Psoas muscle (tissue), 8 donors: ENCODE measurements at places on chromosomes 13 and 19. TPM values are rescaled to one million over a fixed set of nuclear protein-coding genes. Genes with fewer than 3 reads are reported as not detected.
A peak's percentile ranks its signal among the peaks of the same experiment; 100 is the strongest.

The LYL1 gene
- 2.7 TPM for total RNA-seq

The ATP4A gene
- not detected for total RNA-seq

The CEACAM8 gene
- not detected for total RNA-seq

The CCDC122 gene
- 0.63 TPM for total RNA-seq

The CALR3 gene
- not detected for total RNA-seq

GRCh38 chr19:48900477-48901406 is 630 bp downstream of the NUCB1 start:
- DNase-seq = peak; percentile 64
- H3K27ac ChIP-seq = peak overlapping the region; percentile 91
- H3K27me3 ChIP-seq = no peaks in the 10 kb centered on the region
- peaks cover 22% of the 10 kb centered on the region for H3K4me1 ChIP-seq
- peaks cover 36% of the 10 kb centered on the region for H3K36me3 ChIP-seq

DNA sequence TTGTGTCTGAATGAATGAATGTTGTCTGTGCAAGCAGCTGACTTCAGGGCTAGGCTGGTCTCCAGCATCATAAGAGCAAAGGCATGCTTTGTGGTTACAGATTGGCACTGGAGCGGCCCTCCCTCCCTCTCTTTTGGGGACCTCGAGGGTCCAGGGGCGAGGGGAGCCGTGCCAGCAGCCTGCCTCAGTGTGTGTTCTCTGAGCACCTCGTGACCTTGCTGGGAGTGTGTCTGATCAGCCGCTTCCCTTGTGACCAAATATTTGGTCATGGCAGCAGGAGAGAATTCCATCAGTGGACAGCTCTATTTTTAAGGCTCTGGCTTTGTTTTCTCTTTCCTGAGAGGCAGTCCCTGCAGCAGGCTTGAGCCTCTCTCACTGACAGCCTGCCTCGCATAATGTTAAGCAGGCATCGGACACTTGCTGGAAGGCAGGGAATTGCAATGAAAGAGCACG is 329.7 kb downstream of the UQCRFS1 start:
- no peak overlapping the region for H3K4me3 ChIP-seq
- peak overlapping the region; percentile 9 for H3K27ac ChIP-seq
- peaks cover 2% of the 10 kb centered on the region for H3K27me3 ChIP-seq
- no peaks in the 10 kb centered on the region for H3K4me1 ChIP-seq
